T-helper 2 cell treated with Interferon-gamma antibody and Interleukin-4, amounts not matched to agents 5 μg/mL and 100 μg/mL, for 36 hours (primary cell): ENCODE measurements at places on chromosomes 1 and 21.

DNA sequence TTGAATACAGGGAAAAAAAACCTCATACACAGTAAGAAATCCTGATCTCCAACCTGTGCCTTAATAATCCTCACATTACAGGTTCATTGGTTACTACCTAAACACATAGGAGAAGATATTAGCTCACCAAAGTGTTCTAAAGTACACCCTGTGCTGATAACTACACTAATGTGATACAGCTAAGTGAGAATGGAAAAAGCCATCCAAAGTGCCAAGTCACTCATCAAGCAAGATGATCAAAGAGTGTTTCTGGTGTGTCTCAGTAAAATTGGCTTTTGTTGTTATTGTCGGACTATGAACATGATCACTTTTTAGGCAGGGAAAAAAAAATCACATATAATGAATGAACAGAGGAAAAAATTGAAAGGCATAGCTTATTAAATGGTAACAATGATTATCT lies 31.4 kb downstream of the EPS15 start:
- no peak for DNase-seq

GRCh38 chr1:169103002-169103401 lies 3.5 kb upstream of the ATP1B1 start:
- DNase-seq, result no peak

- peak; percentile 17 for DNase-seq
Observed at GRCh38 chr1:153921803-153922075, 1.0 kb downstream of the GATAD2B start.

GRCh38 chr1:67485046-67485811 lies 55.0 kb upstream of the SERBP1 start:
- no peak for DNase-seq

DNA sequence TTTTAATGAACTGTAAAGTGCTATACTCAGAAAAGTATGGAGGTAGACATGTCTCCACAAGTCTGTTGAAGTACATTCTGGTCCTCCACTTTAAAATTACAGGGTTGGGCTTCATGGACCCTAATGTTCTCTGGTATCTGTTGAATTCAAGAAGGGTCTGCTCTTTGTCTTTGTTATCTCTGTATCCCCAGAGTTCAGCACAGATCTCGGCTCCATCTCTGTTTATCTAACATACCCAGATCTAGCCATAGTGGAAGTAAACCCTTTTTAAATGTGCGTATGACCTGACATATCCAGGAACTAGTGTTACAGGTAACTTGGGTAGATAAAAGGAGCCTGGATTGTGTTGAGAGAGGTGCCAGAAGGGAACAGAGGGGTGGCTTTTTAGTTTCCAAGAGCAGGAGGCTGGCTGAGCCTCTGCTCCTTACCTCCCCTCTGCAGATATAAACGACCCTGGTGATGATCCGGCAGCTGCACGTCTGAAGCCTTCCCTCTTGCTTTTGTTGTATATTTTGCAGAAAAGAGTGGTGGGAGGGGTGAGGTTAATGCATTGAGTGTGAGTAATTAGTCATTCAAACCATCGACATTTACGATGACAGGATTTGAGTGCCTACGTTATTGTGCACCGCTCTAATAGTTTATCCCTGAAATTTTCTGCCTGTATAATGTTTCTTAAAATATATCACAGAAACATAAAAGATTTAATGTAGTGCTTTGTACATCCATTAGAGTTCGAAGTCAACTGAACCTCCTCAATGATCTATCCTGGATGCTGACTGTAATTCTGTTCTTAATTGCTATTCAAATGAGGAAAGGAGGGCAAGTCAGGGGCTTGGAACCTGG lies 30.8 kb downstream of the ELAVL4 start:
- no peak for DNase-seq

GRCh38 chr1:65177457-65177856 lies 29.5 kb downstream of the AK4 start:
- no peak for DNase-seq

DNA sequence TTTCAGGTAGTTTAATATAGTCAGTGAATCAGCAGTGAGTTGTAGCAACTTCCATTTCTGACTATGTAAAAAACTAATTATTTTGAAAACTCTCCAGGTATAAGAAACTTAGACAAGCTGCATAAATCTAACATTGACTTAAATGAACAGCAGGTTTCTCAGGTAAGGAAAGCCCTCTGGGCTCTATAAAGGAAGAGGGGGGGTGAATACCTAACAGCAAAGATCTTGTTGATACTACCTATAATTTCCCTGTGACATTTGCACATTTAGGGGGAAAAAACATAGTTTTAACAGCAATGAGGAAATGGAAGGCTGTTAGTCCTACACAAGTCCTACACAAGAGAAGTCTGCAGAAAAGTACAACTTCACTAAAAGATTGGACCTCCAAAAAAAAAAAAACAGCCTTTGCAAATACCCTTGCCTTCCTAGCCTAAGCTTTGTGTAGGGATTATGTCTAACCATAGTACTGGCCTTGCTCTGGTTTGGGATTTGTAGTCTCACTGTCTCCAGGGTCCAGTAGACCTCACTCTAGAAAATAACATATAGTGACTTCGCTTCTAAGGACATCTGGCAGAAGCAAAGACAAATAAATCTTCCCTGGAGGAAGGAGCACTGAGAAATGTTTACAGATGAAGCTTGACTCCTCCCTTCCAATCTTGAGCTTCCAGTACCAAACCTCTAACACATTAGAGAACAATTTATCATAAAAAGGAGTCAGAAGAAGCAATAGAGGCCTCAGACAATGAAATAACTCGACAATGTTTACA lies 459.8 kb downstream of the DSCAM start:
- no peak for DNase-seq

GRCh38 chr1:147046189-147046862 lies 108.2 kb downstream of the NBPF12 start:
- DNase-seq, result no peak

- DNase-seq, result no peak
Observed at GRCh38 chr1:66523562-66523961, 10.4 kb upstream of the SGIP1 start.

DNA sequence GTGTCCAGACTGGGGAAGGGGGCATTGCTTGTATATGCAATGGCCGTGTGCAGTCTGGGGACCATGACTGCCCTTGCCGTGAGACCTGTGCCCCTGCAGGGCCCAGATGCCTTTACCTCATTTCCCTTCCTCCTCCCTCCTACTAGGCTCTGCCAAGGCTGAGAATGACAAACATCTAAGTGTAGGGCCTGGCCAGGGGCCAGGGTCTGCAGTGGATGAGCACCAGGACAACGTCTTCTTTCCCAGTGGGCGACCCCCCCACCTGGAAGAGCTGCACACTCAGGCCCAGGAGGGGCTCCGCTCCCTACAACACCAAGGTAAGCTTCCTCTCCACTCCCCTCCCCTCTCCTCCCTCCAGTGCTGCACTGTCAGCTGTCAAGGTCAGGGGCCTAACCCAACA lies 49.5 kb downstream of the YARS1 start:
- DNase-seq, result no peak

DNA sequence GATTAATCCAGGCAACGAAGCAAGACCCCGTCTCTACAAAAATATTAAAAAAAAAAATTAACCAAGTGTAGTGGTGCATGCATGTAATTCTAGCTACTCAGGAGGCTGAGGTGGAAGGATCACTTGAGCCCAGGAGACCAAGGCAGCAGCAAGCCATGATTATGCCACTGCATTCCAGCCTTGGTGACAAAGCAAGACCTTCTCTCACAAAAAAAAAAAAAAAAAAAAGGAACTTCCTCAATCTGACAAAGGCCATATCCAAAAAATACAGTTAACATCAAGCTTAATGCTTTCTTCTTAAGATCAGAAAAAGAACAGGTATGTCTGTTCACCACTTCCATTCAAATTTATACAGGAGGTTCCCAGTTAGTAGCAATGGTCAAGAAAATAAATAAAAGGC lies 54.4 kb downstream of the EVI5 start:
- DNase-seq, result no peak

DNA sequence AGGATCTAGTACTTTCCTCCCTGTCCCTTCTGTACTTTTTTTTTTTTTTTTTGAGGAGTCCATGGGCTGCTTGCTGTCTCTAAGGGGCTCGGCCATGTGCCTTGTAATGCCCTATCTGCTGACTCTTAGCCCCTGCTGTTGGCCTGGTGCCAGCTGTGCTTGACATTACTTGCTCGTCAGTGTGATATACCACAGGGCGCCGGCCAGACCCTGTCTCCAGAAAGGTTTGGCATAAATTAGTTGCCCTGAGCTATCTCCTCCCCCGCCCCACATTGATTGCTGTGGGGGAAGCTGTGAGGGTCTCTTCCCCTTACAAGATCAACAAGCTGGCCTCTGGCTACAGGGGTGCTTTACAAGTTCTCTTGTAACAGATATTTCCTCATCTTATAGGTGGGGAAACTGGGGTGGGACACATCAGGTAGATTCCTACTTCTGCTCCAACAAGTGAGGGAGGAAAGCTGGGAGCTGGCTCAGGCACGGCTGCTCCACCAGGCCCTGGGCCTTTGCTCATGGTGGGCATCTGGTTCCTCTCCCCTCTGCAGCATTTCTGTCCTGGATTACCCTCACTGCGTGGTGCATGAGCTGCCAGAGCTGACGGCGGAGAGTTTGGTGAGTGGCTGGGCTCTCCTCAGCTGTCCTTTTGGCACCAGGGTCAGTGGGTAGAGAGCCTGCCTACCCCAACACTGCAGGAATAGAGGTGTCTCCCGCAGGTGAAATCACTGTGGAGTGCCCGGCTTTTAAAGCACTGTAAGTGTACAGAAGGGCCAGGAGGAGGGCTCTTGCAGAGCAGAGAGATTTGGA lies 15.6 kb downstream of the STRIP1 start:
- DNase-seq, result no peak

DNA sequence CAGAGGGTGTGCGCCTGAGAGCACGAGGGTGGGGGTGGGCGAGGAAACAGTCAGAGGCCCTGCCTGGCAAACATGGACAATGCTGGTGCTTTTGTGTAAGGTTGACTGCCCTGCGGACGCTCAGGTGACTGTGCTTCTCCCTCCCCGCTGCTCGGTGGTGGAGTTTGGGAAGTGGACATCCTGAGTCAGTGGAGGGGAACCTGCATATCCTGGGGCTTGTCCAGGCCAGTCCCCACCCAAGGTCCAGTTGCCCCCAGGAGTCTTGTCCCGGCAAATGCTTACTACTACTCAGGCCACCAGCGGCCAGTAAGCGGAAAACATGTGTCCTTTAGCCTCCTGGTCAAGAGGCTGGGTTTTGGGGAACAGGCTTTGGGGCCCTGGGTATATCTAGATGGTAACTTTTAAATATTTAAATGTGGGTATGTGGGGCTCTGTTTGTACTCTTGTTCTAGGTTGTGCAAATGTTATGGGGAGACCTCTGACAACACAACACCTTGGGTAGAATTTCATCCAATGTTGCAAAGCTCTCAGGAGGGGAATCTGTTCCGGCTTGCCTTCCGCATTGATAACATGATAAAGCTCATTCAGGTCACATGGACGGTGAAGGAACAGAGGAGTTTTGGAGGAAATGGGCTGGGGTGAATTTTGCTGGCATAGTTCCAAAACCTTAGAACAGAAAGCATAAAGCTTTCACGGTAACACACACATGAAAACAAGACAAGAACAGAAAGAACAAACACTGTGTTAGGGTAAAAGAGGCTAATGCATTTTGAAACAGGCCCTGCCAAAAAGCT lies 364.9 kb downstream of the PRDM2 start:
- no peak for DNase-seq

DNA sequence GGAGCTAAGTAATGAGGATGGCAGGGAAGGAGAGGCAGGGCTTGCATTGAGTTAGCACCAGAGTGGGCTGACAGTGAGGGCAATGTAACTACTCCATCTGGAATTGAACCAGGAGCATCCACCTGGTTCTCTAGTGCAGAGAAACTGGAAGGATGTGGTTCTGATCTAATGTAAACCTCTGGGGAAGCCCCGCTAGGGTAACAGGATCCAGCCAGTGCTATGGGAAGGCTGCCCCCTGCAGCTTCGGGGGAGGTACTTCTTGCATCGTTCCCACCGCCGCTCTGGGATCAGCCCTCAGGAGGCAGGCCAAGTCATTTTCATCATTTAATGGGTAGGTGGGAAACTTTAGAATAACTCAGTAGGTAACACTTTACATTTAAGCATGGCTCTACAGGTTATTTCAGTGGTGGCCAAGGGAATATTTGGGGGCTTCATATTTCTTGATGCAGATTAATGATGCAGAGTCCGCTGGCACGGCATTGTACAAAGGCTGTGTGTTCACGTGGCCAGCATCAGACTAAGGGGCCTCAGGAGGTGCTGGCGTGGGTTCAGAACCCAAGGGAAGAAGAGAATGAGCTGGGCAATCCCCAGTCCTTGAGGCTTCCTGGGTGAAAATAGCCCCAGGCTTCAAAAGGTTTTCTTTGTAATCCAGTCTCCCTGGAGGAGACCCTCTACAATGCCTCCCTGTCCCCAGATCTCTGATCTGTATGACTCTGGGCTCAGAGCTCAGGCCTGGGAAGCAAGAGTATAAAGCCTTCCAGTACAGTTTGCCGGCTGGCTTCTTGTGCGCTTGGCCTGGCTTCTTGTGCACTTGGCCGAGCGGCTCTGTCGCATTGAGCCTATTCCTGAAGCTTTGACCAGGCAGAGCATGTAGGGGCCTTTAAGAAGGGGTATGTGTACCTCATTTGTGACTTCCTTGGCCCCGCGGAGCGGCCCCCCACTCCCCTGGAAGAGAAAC lies 26.4 kb upstream of the KAZN start:
- no peak for DNase-seq
